ENCODE measurements at places on chromosomes 5 and 9. TPM values are rescaled to one million over a fixed set of nuclear protein-coding genes. Genes with fewer than 3 reads are reported as not detected.

GRCh38 chr5:102450313-102450990, 48.3 kb downstream of the SLCO6A1 start:
- DNase-seq: no peak

GRCh38 chr9:123678878-123679329, 251.0 kb downstream of the DENND1A start:
- DNase-seq: no peak

Gene FGF10
- total RNA-seq: not detected

DNA sequence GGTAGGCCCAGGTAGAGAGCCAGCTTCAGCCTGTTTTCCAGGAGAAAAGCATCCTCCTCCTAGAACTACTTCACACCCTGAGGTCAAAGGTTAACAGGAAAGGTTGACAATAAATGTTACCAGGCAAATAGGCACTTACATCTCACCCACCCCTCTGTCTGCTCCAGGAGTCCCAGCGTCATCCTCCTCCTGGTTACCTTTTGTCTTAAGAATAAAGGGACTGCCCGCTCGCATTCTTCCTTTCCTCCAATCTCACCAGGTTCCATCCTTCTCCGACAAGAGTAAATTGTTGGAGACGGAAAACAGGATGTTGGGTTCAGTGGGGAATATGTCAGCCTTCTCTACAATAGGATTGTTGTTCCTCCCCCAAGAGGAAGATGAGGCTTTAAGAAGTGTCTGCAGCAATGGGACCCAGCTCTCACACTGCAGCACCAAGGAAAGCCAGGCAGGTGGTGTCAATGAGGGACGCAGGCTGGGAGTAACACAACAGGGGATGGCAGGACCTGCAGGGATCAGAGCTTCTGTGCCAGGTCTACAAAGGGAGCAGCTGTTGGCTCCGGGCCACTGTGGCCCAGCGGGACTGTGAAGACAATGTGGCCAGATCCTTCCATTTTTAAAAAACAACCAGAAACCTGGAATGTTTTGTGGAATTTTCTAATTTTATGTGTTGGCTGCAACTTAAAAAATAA, 29.0 kb downstream of the FAT2 start:
- DNase-seq: no peak

Gene RASGRF2
- total RNA-seq: 8.5 TPM

Gene SURF2
- total RNA-seq: 20.0 TPM

All from astrocyte (in vitro differentiated cells and primary cell).